Regular cardiac myocyte (primary cell): ENCODE measurements at places on chromosomes 12 and 14. TPM values are rescaled to one million over a fixed set of nuclear protein-coding genes. Genes with fewer than 3 reads are reported as not detected.

The INTS13 gene
- 42.6 and 72.3 TPM in 2 replicates for total RNA-seq

The PPFIA2 gene
- 0.85 and 0.96 TPM in 2 replicates for total RNA-seq

The MLXIP gene
- 11.9 and 16.3 TPM in 2 replicates for total RNA-seq

The FBXO34 gene
- total RNA-seq, result 23.7 and 26.8 TPM in 2 replicates
